ENCODE measurements at places on chromosomes 5 and 9.

DNA sequence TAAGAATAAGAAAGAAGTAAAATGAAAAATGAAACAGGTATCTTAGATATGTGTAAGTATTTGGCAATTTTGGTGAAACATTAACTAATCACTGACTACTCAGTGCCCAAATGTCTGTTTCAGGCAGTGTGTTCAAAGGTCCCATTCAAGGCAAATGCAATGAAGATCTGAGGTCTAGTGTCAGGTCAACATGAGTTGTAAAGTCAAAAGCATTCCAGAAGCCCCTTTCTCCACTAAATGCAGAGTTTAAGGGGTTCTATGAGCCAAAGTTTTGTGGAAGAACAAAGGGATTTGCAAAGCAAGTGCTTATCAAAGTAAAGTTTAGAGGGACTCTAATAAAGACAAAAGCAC, 71.0 kb upstream of the GPBP1 start:
- no peak for DNase-seq

- DNase-seq = no peak
These were observed 64.8 kb downstream of the HSPA4 start for GRCh38 chr5:133116601-133117000.

- no peak for DNase-seq
These were observed 48.9 kb downstream of the NUDT12 start for GRCh38 chr5:103513701-103514100.

DNA sequence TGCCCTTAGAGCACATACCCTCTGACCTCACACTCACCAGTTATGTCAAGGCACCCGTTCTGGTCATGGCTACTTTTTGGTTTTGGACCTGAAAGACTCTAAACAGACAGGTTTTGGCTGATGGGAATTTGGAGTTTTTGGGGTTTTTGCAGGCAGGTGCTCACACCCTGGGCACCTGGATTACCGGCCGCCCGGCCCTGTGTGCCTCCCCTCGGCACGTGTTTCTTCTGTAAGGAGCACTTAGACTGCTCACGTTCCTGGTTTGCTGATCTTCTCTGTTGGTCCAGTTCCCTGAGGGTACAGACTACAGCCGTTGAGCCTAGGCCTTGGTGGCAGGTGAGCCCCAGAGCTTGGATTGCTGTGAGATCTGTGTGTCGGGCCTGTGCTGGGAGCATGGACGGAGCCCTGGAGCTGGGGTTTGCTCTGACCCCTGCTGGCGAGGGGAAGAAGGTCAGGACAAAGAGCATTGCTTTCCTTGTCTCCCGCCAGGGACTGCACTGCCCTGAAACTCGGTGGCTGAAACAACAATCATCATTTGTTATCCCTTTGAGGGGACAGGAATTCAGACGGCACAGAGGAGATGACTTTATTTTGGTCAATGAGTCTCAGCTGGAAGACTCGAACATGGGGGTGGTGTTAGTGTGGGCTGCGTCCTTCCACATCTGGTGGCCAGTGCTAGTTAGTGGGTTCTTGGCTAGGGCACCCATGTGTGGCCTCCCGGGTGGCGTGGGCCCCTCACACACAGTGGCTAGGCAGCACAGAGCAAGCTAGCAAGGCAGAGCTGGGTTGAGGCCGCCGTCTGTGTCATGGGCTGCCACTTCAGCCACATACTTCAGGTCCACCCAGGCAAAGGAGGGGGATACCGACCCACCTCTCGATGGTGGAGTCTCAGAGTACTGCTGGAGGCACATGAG, 76.4 kb downstream of the EHMT1 start:
- DNase-seq = no peak

- DNase-seq = no peak
These were observed 6.5 kb downstream of the GHR start for GRCh38 chr5:42429694-42430093.

DNA sequence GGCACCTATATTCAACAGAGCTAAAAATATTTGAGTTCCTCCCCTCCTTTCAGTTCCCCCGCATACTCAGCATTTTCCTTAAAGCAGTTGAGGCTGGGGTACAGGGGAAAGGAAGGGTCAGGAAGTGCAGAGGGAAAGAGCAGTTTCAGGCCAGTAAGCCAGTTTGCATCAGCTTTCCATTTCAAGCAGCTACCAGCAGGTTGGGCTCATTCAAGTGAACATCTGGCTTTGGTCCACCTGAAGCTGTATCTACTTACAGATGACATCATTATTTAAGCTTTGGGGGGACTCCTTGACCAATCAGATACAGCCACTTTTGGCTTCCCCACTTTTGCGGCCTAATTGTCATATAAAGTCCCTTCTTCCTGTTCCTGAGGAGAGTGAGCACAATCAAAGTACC, 8.2 kb upstream of the ACO1 start:
- no peak for DNase-seq

DNA sequence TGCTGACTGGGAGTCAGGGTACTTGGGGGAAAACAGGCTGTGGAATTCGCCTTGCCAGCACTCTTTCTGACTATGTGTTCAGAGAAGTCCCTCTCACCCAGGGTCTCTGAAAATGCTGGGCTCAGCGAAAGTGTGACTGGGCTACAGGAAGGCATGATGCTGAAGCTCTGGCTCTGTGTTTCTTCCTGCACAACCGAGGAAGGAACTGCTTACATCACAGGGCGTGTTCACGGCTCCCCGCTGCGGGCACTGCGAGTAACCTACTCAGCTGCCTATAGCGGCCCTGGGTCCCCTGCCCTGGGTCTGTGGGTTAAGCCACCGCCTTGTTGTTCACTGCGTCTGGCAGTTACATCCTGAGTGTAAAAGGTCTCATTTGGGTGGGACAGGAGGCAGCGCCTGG, 222.4 kb upstream of the IRX4 start:
- no peak for DNase-seq

DNA sequence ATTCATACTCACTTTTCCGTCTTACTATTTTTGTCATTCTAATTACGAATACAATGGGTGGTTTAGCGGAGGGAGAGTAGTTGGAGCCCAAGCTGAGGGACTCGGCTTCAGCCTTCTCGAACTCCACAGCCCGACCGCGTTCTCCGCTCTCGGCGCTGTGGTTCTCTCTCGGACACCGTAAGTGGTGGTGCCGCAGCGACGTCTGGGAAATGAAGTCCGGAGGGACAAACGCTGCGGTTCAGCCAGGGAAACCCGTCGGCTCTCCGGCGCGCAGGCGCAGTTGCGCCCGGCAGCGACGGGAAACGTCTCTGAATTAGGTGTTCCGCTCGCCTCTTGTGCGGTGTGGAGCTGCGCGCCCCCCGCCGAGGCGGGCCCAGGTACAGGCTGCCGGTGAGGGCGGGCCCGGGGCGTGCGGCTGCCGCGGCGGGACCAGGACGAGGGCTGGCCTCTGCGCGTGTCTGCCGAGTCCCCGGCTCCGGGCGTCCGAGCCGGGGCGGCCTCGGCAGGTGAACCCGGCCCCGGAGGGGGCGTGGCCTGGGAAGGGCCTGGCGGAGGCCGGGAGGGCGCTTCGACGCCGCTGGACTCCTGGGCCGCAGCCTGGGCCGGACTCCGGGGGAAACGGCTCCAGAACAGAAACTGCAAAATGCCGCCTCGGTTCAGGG, at the start of gene ZNF879:
ZNF879 (plus strand) TSS at position 277 of the 662 bp plus-strand sequence. CDS start 1,201 bp downstream, outside the sequence.
- DNase-seq = peak; percentile 93

DNA sequence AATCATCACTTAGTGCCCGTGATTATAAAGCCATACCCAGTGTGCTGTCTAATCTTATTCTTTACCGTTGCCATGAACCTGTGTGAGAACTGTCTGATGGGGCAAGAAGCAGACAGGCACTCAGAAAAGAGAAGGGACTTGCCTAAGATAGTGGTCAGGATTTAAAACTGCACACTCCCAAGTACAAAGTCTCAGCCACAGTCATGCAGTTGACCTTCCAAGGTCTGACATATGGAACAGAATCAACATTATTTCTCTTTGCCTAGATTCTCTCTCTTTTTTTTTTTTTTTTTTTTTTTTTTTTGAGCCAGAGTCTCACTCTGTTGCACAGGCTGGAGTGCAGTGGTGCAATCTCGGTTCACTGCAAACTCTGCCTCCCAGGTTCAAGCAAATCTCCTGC, 1.9 kb upstream of the PPP2CA start:
- no peak for DNase-seq

GRCh38 chr5:157502143-157502647, 42.2 kb downstream of the NIPAL4 start:
- DNase-seq = no peak

DNA sequence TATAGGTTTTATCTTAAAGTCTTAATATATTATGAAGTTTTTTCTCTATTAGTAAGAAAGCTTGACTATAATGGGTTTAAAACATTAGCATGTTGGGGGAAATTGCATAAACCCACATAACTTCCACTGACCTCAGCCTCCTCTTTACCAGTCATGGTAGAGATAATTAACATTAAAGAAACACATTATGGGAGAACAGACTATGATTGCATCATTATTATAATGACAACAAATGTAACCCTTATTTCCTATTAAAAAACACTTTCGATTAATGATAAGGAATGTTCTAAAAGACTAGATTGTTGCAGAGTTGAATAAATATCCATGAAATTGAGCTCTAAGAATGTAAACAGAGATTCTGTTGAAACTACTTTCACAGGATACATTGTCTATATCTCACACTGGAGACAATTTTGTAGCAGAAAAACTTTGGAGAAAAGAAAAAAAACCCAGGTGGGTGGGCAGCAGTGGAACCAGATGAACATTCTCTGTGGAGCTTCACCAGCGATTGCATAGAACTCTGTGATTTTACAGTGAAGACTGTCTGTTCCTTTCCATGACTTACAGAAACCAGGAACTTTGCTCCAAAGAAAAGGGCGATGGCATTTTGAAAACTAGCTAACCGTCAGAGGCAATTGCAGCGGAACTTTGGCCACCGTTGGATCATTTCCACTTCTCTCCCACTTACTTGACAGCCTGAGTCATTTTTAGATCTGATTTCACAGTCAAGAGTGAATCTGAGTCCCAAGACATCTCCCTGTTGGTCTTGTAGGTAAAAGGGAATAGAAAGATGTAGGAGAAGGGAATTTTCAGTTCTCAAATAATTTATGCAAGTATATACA, 21.0 kb upstream of the ERAP2 start:
- DNase-seq = no peak

DNA sequence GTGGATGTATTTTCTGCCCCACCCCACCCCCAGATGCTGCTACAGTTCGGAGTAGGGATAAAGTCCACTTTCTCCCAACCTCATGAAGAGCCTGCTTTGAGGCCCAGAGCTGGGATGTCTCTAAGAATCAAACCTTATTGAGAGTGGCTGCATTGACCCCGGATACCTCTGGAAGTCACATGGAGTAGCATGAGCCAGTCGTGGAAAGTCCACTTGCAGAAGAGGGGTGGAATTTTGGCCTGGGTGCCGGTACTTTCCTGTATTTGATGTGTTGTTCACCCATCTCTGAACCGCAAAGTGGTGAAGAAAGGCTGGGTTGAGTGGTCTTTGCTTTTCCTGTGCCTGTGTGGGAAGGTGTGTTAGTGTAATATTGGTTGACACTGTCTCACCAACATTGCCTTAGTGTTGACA, 3.7 kb downstream of the OTULIN start:
- DNase-seq = no peak

DNA sequence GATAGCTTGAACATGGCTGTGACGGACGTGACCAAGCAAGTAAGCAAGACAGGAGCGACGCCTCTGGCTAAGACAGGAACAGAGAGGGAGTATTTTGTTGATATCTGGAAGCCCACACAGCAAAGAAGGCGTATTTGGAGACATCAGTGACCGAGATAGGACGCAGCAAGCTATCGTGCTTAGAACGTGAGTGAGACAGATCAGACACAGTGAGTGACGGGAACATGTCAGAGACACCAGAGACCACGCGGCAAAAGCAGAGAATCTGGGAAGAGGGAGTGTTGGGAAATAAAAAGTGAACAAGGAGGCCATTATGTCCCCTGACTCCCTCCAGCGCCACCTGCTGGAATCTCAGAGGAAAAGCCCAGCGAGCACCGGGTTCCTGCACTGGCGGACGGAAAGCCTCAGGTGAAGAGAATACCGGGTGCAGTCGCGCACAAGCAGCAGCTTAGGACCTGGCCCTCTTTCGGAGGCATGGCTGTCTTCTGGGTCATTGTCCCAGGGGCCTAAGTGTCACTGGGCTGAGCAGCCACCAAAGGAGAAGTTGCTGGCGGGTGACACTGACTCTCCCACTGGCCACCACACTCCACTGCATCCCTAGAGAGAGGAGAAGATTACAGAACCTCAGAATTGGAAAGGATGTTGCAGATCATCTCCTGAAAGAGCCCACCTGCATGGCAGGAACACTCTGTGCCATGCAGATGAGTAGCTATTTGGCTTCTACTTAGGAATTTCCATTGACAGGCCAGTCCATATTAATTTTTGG, 99.1 kb downstream of the FBXO38 start:
- no peak for DNase-seq

DNA sequence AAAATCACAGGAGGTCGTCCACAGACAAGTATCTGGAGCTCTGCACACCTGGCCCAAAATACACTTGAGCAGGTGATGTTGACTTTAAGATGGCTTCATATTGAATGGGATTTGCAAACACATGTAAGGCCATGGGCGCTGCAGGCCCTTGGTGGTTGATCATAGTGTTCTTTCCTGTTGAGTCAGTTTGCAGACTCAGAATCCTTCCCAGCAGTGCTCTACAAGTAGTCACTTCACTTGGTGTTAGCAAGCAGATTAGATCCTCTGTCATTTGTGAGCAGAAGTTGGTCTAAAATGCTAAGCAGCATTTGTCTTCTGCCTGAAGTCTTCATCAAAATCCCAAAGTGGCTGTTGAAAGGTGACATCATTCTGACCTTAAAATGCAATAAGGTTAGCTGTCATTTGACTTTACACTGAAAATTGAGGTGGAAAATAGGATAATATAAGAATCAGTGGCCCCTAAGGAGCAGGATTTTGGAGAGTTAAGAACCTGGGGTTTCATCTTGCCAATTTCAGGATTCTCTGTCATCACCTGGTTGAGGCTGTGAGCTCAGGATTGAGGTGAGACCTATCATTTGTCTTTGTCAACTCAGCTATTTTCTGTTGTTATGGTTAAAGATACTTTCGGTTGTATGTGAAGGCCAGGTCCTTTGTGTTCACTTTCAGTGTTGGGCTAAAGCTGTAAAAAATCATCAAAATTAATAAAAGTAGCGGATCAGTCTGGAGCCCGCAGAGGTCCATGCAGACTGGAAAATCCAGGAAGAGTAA, 114.5 kb downstream of the LRRC70 start:
- DNase-seq = no peak

DNA sequence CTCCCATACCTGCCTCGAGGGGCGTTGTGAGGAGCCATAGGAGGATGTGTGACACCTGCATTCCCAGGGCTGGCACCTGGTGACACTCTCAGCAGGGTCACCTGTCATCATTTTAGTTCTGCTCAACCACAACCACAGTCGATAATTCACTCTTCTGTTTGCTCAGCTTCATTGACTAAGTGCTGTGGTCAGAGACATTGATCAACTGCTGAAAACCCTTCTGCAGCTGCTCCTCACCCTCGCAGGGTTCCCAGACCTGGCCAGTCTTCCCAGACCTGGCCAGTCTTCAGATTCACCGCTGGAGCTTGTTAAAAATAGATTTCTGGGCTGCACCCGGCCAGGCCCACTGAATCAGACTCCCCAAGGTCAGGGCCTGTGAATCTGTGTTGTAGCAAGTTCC, 92.8 kb downstream of the MVB12B start:
- no peak for DNase-seq

Measured in DMS 273 treated with DMSO at 0.1 percent for 48 hours (cell line).